ENCODE measurements at places on chromosomes 11 and 22.

- DNase-seq: no peak
Measured at GRCh38 chr11:73229896-73230875, 12.1 kb downstream of the P2RY2 start.

DNA sequence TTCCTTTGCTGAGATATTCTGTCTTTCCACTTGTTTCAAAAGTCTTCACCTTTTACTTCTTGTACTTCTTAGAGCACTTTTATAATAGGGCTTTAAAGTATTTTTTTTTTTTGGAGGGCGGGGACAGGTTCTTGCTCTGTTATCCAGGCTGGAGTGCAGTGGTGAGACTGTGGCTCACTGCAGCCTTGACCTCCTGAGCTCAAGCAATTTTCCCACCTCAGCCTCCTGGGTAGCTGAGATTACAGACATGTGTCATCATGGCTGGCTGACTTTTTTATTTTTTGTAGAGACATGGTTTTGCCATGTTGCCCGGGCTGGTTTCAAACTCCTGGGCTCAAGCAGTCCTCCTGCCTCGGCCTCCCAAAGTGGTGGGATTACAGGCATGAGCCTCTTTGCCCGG lies 57.9 kb downstream of the DYNC2H1 start:
- no peak for DNase-seq

- DNase-seq: no peak
Measured at GRCh38 chr11:111573821-111574249, 28.4 kb upstream of the SIK2 start.

DNA sequence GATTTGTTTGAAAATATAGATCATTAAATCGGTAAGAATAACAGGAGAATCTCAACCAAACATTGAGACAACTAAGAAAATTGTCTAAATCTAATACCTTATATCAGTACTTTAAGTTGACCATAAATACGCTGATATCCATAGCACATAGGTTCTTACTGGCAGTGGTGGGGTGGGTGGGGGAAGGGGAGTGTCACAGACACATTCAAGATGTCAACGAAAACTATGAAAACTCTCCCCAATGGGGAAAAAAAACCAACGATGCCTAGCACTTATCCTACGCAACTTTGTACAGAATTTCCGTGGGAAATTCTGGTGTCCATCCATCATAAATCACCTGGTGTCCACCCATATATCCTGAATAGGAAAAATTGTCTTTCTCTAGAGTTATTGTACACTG lies 6.2 kb downstream of the GRAP2 start:
- DNase-seq: peak; percentile 50

DNA sequence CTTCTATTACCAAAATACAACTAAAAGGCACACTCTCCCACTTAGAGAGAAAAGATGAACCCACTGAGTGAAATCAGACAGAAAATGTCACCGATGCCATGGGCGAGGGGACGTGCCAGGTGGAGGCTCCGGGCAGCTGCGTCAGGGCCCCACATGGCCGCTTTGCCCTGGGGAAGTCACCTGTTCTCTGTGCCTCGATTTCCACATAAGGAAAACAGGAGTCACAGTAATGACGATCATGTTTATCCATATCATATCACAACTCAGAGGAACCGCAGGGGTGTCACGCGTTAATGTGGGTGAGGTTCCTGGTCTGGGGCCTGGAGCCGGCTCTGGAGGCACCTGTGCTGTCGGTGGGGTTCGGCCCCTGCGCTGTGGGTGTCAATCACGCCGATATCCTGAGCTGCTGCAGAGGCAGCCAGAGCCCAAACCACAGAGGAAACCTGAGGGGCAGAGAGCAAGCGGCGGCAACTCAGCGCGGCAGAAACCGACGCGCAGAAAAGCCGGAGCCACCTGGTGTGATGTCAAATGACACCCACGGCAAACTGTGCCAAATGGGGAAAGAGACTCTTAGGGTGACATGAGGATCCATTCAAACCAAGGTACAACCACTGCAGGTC lies 243.7 kb downstream of the BRD1 start:
- DNase-seq: peak; percentile 3

DNA sequence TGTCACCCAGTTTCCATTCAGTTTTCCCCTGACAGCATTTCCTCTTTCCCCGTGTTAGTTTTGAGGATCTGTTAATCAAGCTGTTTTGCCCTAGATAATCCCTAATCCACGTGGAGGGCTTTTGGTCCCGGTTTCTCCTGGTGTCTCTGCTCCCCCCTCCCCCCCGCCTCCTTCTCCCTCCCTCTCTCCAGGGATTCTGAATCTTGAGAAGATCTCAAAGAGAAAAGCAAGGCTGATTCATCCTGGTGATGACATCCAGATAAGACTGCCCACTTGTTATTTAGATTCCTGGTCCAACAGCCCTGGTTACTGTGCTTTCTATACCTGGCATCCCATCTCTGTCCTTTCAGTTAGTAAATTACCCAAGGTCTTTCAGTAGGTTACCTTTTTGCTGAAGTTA lies 59.4 kb downstream of the KCNA4 start:
- no peak for DNase-seq

GRCh38 chr11:94111660-94112059 lies 17.0 kb upstream of the PANX1 start:
- DNase-seq: no peak

- DNase-seq: no peak
Measured at GRCh38 chr22:37971475-37972434, 12.6 kb downstream of the SOX10 start.

- DNase-seq: no peak
Measured at GRCh38 chr22:29997107-29997506, 83.2 kb upstream of the HORMAD2 start.

DNA sequence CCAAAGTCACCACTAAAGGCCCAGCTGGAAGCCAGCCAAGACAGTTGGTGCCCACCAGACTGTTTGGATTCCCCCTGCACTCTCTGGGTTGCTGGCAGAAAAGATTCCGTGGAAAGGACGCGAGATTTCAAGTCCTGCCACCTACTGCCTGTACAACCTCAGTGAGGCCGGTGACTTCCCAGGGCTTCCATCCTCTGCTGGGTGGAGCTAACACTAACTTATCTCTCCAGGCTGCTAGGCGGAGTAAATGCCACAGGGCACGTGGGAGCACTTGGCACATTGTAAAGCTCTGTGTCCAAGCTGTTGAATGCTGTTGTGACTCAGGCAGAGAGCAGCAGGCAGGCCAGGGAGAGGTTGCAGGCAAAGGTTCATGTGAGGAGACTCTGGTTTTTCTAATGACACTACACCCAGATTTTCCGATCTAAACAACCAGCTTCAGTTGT lies 50.9 kb upstream of the CDON start:
- DNase-seq: no peak

GRCh38 chr11:41660585-41660984 lies 201.1 kb upstream of the LRRC4C start:
- DNase-seq: no peak

- DNase-seq: no peak
Measured at GRCh38 chr11:134373591-134374052, 38.4 kb downstream of the B3GAT1 start.

DNA sequence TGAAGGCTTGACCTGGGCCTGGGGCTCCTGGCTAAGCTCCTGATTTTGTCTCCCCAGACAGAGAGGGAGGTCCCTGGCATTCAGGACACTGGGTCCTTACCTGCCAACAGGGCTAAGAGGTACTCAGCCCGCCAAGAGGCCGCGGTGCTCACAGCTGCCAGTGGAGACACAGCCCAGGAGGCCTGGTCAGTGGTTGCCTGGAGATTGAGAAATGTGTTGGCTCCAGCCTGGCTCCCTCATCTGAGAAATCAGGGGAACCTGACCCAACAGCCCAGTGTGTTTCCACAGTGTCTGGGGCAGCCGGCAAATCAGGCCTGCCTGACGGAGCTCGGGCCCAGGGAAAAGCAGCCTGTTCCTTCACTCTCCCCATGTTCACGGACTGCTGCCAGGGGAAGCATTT lies 79.4 kb upstream of the NAV2 start:
- no peak for DNase-seq

DNA sequence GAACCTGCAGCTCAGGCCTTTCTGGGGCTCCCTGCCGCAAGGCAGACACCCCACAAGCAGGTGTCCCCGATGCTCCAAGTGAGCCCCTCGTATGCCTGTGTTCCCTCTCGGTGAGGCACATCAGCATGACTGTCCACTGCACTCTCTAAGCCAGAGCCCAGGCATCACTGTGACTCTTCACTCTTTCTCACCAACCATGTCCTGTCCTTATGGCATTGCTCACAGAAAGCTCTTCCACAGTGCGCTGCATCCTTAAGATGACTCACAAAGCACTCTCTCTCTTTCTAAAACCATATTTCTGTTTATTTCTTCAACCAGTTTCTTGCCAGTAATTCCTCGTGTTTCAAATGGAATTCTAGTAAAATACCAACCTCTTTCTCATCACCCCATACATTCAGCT lies 18.1 kb downstream of the GAB4 start:
- DNase-seq: no peak

- DNase-seq: no peak
Measured at GRCh38 chr11:76161261-76161961, 44.9 kb downstream of the WNT11 start.

GRCh38 chr11:93529707-93530467 lies 13.3 kb downstream of the SMCO4 start:
- no peak for DNase-seq

DNA sequence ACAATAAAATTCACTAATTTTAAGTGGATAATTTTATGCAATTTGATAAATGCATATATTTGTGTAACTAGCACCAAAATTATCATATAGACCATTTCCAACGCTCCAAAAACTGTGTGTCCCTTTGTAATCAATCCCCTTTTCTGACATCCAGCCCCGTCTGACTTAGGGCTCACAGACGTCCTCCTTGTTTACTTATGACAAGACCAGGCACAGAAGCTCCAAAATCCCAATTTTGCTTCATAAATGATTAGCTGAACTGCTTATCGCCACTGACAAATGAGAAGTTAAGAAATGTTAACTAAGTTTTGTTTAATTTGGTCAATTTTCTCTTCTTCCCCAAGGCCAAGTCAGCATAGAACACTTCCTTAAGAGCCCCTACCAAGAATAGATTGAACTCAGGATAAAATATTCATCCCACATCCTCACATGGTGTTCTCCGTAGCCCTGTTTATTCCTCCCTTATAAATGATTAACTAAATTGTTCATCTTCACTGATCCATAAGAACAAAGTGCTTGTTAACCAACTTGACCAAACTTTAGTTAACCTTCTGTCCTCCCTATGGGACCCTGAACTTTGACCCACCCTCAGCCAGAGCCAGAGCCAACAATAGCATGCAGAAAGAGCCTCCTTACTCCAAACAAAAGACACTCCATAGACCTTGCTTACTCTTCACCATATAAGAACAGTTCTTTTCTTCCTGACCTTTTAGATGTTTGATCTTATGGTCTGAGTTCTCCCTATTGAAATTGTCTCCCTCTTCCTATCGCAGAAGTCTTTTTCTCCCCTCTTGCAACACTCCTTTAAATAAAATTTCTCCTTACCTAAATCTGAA lies 30.8 kb upstream of the GLYAT start:
- DNase-seq: no peak
